Hematopoietic multipotent progenitor cell treated with erythropoietin and hydrocortisone succinate and interleukin-3 and kit ligand, for 8 days (in vitro differentiated cells): ENCODE measurements at places on chromosomes 3 and 15.

- no peak for DNase-seq
Measured at GRCh38 chr3:72047221-72047871, 262.4 kb upstream of the PROK2 start.

- DNase-seq: peak; percentile 65
Measured at GRCh38 chr3:173395412-173396181, 1.9 kb upstream of the NLGN1 start.

DNA sequence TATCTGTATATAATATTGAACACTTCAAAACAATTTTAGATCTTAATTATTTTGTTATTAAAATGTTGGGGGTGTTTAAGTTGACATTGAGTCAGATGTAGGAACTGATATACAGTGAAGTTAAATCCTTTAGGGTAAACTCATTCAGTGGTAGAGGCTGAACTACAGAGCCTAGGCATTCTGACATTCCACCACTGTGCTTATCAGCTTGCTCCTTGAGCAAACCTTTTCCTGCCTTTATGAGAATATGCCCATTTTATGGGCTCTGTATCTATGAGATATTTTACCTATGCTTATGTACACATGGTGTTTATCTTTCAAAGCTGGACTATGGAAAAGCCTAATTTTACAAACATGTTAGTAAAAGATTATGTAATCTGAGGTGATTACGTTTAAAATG lies 407.5 kb downstream of the ZBTB20 start:
- no peak for DNase-seq

- no peak for DNase-seq
Measured at GRCh38 chr3:121961283-121961682, 60.8 kb downstream of the ILDR1 start.

GRCh38 chr15:58182460-58183163 lies 44.4 kb downstream of the AQP9 start:
- peak; percentile 52 for DNase-seq

GRCh38 chr3:54630101-54630623 lies 297.7 kb downstream of the LRTM1 start:
- DNase-seq: no peak

- DNase-seq: no peak
Measured at GRCh38 chr15:85598219-85598618, 196.5 kb downstream of the KLHL25 start.

GRCh38 chr3:46508850-46509591 lies 11.2 kb downstream of the RTP3 start:
- peak; percentile 92 for DNase-seq

DNA sequence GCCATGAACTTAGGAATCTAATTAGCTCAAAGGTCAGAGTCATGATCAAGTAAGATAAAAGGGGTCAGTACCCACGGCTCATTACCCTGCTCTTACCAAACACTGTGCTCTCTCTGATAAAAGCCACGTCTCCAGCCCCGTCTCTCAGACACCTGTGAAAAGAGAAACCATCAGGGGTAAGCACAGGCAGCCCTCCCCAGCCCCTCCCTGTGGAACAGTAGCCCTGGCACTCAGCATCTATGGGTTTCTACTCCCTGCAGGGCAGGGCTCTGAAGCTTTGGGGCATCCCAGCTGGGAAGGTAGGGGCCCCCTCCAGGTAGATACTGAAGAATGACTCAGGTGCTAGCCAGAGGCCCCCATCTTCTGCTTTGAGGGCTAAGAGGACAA lies 10.5 kb downstream of the LTF start:
- DNase-seq: no peak

- no peak for DNase-seq
Measured at GRCh38 chr3:42815826-42816225, 6.6 kb downstream of the ACKR2 start.

DNA sequence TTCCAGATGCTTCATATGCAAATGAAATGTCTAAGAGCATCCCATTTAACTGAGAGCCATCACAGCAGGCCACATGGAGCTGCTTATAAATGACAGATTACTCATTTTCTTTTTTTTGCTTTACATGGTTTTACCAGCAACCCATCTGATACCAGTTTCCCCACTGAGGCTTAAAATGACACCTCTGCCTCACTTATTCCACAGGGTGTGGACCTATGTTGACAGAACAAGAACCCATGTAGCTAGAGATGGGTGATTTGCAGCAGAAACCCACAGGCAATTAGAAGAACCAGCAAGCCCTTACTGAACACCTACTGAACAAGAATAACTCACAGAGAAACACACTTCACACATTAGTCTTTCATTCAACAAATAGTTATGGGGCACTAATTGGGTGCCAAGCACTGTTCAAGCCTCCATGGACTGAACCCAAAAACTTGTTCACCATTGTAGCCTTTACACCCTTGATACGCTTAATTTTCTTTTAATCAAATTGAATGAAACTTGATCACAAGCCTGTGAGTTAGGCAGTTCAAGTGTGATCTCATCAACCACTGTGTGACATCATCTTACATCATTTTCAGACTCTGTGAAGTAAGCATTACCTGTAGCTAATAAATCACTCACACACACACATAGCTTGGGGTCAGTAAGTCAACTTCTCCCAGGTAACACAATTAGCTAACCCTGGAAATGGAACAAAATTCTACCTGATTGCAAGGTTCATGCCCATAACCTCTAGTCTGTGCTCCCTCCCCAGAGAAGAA lies 45.4 kb downstream of the MAGI1 start:
- DNase-seq: no peak

DNA sequence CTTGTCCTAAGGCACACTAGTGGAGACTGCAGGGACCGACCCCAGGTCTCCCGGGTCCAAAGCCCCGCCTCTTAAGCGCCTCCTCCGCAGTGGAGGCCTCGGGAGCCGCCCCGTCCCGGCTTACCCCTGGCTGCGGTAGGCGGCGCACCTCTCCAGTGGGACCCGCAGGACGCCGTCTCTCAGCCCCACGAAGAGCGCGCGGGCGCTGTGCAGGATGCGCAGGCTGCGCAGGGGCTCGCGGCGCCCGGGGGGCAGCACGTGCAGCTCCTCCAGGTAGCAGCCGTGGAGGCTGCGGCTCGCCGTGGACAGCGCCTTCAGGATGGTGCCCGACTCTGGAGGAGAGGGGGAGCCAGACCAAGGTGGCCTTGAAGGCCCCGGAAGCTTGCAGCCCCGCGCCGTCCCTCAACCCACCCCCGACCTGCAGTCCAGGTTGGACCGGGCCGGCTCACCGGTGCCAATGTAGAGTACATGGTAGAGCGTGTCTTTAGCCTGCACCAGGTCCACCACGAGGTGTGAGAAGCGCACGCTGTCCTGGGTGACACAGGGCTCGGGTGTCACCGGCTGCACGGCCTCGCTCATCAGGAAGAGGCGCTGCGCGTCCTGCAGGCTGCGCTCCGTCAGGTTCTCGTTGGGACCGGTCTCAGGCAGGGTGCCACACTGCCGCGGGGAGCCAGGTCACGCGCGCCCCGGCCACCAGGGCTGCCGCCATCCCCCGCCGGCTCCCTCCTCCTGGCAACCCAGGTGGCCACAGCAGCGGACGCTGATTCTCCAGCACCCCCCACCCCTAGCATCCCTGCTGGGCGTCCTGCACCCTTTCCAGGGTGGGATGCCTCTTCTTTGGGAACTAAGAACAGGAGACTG lies 105.5 kb downstream of the SEMA5B start:
- no peak for DNase-seq

- DNase-seq: no peak
Measured at GRCh38 chr3:190626951-190627620, 113.2 kb downstream of the IL1RAP start.

- DNase-seq: no peak
Measured at GRCh38 chr15:80423215-80423614, 19.0 kb downstream of the ARNT2 start.

DNA sequence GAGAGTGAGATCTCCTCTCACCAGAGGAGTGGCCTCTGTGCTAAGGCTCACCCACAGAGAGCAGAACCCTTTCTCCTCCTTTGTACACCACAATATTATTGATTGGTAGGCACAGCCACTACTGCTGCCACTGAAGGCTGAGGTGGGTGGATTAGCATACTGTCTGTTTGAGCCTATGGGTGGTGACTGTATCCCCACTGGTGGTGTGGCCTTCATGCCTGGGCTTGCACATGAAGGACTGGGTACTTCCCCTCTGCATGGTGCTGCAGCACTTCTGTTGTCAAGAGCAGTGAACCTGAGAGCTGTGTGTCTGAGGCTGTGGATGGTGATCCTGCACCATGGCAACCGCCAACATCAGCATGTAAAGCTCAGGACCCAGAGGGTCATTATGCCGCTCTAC lies 35.7 kb upstream of the NECTIN3 start:
- no peak for DNase-seq

DNA sequence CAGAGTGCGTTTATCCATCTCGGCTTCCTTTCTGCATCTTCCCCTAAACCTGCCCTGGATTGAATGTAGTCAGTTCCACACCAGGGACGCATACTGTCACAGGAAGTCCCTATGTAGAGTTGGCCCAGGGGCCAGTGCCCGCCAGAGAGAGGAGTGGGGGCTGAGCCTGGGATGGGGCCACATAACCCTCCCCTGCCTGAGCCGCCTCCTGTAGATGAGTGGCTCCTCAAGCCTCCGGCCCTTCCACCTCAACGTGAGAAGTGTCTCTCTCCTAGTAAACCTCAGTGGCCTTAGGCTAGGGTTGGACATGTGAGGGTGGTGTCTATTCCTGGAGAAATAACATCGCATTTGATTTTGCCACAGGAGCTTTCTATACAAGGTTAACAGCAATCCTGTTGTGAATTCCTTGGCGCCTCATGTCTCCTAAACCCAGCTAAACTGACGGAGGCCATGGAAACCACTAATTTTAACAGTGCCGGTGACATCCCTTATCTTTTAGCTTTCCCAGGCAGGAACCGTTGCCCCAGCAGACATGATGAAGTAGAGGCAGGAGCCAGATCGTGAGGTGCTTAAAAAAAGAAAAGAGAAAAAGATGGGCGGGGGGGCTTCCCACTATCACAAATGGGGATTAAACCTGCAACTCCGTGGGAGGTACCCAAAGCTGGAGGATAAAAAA lies 171.1 kb downstream of the CHDH start:
- DNase-seq: no peak

DNA sequence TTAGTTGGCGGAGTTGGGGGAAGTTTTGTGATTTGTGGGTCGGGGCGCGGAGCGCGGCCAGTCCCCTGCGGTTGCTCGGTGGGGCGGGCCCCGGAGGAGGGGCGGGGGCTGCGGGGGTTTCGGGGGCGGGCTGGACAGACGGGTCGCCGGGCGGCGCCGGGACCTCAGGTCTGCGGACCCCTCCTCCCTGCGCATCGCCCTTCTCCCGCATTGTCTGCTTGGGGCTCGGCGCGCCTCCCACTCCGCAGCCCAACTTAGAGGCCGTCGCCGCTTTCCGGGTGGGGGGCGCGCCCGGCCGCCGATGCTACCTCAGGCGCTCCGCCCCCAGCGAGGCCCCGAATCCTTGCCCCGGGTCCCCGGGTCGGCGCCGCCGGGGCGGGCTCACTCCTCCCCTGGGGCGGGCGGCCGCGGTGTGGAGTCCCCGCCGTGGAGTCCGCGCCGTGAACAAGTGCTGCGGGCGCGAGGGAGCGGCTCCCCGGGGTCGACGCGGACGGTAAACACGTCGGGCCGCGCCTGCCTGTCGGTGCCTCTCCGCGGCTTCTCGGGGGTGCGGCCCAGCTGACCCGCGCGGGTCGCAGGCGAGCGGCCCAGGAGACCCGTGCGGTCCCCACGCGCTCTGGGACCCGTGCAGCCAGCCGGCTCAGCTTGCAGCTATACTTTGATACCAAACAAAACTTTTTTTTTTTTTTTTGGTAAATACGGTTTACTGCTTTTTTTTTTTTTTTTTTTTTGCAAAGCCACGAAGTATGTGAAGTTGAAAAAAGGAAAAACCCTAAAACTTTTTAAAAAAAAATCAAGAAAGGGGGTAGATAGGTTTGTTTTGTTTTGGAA lies 624 bp downstream of the AKAP13 start:
- DNase-seq: peak; percentile 11

GRCh38 chr3:42229942-42230688 lies 35.9 kb downstream of the CCK start:
- peak; percentile 31 for DNase-seq

DNA sequence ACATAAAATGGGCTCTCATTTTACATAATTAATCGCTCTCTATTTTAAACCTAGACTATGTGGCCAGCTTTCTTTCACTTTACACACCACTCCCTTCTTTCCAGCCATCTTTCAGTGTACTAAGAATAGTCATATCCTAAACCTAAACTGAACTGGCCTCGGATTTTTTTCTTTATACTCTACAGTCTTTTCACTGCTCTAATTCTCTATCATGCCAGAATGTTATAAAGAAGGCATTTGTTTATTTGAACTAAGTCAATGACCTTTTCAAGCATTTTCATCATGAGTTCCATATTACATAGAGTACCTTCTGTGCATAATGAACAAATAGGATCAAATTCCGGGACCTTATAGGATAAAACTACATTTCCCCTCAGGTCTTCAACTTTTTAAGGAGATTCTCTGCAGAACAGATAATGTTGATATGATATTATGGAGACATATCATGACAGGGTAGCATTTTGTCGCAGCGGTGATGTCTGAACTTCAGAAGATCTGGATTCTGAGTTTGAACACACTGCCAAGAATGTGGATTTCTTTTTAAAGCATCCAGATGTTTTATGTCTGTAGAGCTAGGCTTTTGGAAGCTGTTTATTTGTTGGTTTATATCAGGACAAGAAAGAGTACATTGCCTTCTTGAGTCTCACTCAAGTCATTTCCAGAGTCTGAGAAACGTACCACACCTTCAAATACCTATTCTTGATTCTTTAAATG lies 1047.3 kb downstream of the MCTP2 start:
- no peak for DNase-seq

DNA sequence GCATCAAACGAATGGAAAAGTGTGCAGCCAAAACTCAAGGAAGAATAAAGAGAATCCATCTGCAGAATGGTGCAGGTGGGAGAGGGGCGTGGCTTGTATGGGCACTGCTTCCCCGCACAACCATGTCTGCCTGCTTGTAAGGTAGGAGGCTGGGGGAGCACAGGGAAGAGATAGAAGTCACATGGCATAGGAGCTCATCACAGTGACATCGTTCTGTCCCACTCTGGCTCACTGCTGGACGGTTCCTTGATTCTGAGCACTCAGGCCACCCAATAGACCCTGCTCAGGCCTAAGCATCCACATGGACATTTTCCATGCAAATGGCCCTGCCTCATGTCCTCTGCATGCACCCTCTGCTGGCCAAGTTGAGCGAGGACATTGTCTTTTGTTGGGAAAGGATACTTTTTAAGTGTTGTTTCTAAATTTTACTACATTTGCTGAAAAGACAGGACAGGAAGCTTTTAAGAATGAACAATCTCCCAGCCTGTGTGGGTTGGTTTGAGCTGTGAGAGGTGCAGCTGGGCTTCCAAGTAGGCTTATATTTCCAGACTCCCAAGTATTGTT lies 3.1 kb downstream of the MYLK start:
- peak; percentile 20 for DNase-seq
